ENCODE measurements at places on chromosomes 16 and 17.

DNA sequence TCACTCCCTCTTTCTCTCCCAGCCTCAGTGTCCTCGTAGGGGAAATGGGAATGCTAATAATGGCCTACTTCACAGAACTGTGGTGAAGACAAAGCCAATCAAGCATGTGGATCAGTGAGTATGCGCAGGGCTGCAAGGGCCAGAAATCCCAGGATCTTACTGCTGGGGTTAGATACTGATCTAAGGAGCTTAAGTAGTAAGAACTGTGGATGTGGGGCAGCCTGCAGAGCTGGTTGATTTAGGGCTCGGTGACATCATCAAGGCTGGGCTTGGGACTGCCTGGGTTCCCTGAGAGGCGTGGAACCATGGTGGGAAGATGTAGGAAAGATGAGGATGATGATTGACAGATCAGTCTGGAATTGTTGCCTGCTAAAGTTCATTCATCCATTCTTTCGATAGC, 25.6 kb downstream of the GOSR2 start:
- DNase-seq, result no peak

- DNase-seq, result no peak
Observed at GRCh38 chr17:63265526-63265925, 180.6 kb downstream of the CYB561 start.

GRCh38 chr16:2492292-2492691, 17.4 kb downstream of the TBC1D24 start:
- no peak for DNase-seq

DNA sequence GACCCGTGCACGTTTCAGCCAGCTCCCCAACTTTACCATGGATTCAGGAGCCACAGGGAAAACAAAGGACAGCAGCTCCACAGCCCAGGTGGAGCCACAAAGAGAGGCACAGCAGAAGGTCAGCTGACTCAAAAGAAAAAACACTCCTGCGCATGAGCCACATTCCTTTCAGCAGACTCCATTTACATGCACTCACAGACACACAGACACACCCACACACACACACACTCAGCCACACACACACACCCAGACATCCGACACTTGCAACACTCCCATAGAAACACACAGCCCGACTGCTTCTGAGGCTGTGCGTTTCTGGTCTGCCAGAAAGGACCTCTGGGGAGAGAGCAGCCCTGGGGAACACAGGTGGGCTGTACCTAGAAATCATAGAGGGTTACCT, 2335.5 kb downstream of the TP53TG3F start:
- no peak for DNase-seq

DNA sequence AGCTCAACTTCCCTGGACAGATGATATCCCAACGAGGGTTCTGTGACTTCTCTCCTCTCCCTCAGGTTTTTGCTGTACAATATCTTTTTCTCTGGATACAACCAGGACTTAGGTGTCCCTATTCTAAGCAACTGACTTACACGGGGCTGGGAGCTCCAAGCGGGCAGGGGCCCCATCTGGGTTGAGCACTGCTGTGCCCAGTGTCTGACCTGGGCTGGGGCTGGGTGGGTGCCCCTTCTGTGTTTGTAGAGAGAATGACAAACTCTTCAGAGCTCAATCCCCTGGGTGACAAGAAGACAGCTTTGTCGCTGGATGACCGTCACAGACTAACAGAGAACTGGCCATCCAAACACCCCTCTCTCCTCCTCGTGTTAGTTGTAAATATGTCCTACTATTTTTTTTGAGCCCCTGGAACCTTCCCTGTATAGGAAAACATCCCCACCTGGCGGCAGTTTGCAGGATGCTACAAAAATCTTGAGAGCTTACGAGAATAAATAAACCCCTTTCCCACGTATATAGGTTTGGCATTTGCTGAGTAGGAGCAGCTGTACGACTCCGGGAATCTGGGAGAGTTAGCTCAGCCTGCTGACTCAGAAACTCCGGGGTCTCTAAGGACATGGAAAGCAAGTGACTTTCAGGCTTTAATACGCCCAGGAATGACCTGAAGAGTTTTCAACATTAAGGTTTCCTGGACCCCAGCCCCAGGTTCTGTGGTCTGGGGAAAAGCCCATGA, 23.7 kb upstream of the RCVRN start:
- DNase-seq, result peak; percentile 73

DNA sequence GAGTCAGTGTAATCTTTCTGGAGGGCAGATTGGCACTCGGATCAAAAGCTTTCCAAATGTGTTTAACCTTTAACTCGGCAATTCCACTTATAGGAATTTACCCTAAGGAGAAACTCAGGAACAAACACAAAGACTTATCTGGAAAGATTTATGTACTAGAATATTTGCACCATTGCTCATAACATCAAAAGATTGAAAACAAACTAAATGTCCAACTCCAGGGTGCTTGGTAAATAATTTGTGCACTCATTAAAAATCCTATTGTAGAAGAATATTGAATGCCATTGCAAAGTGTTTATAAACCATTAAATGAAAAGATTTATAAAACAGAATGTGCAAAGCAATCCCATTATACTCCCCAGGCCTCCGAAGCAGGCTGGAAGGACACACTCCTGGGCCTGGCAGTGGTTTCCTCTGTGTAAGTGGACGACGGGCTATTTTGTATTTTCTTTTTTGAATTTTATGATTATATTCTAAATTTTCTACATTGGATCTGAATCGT, 18.7 kb upstream of the RBFOX3 start:
- no peak for DNase-seq

DNA sequence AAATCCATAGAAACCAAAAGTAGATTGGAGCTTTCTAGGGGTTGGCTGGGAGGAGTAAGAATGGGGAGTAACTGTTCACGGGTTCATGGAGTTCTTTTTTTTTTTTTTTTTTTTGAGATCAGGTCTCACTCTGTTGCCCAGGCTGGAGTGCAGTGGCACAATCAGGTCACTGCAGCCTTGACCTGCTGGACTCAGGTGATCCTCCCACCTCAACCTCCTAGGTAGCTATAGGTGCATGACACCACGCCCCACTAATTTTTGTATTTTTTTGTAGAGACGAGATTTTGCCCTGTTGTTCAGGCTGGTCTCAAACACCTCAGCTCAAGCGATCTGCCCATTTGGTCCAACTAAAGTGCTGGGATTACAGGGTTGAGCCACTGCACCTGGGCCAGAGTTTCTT, 1.5 kb downstream of the NMRAL1 start:
- no peak for DNase-seq

GRCh38 chr17:8939496-8940334, 25.8 kb downstream of the PIK3R5 start:
- no peak for DNase-seq

- DNase-seq, result no peak
Observed at GRCh38 chr17:47203984-47204721, 5.0 kb upstream of the MYL4 start.
